ENCODE measurements at places on chromosomes 16 and 17.

GRCh38 chr17:427327-427726 is 74.7 kb upstream of the RPH3AL start:
- DNase-seq, result no peak

DNA sequence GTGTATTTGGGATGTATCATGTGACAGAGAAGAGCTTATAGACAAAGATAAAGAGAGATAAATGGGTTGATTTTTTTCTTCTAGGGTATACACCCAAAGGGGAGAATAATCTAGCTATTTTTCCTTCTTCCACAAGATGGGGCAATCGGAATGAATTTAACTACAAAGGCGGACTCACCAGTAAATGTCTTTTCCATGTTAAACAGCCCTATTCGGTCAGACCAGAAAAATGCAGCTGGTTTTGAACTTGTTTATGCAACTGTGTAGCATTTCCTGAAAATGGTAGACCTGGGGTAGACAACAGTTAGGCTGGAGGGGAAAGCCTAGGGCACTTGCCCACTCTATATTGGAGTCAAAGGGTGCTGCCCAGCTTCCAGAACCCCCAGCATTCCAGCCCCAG is 477.1 kb downstream of the TOX3 start:
- DNase-seq, result peak; percentile 12

DNA sequence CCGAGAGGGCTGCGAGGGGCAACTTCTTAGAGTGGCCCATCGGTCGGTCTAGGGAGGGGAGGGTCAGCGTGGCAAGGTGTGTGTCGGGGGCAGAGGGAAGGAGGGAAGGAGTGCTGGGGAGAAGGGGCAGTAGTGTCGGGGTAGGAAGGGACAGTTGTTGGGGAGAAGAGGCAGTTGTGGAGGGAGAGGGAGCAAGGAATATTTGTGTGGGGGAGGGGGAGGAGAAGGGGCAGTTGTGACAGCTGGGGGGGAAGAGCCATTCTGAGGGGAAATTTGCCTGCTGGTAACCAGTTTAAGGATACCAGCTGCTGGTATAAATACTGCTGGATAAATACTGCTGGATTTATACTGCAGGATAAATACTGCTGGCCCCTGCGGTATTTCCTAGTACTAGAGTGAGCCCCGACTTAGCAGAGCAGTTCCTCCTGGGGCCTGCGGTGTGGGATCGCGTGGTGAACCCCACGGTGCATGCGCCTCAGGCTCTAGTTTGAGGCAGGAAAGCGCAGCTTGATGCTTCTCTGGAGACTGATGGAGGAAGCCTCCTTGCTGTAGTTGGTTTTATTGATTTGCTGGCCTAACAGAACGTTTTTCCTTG is 309 bp downstream of the DNAH2 start:
- DNase-seq, result no peak

GRCh38 chr17:6775871-6776405 is at the start of gene FBXO39:
TSS of gene FBXO39 (plus strand) at chr17:6776215. CDS start at chr17:6779869, 3,654 bp downstream.
- DNase-seq, result no peak

- no peak for DNase-seq
These were observed 47.3 kb downstream of the SMPD3 start for GRCh38 chr16:68400924-68401460.

DNA sequence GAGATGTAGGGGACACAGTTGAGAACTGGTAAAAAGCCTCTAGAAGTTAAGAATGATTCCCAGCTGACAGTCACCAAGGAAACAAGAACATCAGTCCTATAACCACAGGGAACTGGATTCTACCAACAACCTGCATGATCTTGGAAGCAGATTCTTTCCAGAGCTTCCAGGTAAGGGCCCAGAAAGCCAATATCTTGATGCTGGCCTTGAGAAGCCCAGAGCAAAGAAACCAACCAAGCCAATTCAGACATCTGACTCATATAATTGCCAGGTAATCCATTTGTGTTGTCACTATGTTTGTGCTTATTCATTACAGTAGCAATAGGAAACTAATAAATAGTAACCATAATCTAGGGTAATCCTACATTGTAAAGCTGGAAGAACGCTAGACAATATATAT is 81.6 kb downstream of the CACNG1 start:
- no peak for DNase-seq

DNA sequence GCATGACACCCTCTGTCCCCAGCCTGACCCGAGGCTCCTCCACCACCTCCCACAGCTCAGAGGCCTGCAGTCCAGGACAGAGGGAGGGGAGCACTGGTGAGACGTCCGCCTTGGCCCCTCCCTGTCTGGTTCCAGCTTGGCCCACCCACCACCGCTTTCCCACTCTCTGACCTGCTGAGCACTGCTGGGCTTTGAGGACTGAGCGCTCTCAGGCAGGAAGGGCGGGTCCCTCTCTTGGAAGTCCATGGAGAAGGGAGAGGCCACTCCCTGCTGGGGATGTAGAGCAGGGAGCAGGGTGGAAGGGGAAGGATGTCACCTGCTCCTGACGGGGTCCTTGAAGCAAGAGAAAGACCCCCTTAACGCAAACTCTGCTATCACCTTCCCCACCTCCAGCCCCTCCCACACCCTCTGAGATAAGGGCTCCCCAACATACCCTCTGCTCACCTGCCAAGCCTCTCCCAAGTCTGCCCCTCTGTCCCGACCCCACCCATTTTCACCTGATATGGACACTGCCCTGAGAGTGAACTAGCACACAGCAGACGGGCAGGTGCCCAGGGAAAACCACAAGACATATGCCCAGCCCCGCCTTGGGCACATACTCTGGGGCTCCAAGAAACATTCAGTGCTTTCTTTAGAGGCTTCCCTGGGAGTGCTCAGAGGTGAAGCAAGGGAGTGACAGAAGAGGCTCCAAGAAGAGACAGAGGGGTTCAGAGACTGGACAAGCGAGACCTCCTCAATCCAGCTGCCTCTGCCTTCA is 1.4 kb downstream of the OSBPL7 start:
- no peak for DNase-seq

DNA sequence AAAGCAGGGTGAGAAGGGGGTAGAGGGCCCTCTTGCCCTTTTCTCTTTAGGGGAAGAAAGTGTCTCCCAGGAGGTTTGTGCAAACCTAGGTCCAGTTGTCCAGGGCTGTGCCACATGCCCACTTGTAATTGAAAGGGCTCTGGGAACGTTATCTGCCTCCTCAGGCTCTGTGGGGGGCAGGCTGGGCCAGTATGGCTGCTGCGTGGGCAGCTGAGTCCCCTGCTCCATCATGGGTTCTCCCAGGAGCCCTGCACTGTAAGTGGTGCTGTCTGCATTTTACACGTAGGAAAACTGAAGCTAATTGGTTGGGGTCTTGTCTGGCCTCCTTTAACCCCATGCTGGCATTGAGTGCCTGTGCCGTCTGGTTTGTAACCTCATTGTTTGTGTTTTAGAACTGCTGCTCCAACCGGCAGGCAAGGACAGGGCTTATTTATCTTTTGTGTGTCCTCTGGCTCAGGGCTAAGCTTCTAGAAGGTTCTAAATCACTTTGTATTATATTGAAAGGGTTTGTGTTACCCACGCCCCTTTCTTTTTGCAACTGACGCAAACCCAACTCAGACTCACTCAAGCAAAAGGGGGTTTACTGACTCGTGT is 117.7 kb upstream of the CIBAR2 start:
- DNase-seq, result no peak

DNA sequence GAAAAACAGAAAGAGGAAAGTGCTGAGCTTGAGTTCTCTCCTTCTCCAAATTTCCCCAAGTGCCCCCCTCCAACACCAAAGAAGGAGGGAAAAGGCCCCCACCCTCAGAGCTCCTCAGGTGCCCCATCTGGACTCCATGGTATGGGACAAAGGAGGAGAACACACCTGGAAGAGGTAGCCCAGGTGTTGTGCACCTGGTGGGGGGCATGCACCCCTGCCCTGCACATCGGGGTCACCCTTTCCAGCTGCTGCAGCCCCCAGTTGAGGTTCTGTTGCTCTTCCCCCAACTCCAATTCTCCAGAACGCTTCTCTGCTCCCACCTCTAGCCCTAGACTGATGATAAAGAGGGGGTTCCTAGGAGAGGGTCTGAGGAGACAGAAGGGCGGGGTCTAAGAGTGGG is 3.0 kb upstream of the COL1A1 start:
- DNase-seq, result no peak

- no peak for DNase-seq
These were observed 66.1 kb downstream of the BCAS3 start for GRCh38 chr17:60743799-60744198.

DNA sequence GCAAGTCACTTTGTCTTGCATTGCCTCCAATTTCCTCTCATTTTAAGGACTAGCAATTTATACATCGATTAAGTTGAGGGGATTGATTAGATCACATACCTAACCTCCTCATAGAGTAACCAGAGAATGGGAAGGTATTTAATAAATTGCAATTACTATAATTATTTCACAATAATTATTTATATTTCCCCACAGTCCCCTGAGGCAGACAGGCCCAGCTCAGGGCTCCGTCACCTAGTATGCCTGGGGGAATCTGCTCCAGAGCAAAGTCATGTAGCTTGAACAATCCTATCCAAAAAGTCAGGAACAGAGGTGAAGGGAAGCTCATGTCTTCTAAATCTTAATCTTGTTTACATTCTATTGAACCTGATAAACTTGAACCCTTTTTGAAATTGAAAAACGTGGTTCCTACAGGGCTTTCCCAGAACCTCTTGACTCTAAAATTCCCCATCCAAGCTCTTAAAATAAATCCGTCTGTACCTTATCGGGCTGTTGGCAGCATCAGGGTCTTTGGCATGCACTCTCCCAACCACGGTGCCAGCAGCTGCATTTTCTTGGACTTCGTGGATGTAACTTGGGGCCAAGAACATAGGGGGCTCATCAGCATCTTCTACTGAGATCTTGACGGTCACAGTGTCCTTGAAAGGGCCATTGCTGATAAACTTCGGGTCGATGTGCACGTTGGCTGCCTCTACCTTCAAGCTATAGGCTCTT is 140.1 kb downstream of the CDH11 start:
- no peak for DNase-seq

GRCh38 chr17:81923302-81924260 is 4.0 kb downstream of the MAFG start:
- DNase-seq, result no peak

DNA sequence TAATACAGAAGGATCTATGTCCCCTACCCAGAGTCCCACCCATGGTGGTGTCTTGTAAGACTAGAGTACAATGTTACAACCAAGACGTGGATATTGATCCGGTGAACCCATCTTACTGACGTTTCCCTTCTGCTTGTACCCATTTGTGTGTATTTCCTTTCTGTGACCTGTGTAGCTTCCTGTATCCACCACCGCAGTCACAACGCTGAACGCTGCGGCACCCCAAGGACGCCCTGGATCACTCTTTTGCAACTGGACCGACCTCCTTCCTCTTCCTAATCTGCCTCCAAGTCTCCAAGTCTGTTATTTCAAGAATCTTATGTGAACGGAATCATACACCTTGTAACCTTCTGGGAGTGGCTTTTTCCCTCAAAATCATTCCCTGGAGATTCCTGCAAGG is 33.5 kb upstream of the CBX4 start:
- no peak for DNase-seq

DNA sequence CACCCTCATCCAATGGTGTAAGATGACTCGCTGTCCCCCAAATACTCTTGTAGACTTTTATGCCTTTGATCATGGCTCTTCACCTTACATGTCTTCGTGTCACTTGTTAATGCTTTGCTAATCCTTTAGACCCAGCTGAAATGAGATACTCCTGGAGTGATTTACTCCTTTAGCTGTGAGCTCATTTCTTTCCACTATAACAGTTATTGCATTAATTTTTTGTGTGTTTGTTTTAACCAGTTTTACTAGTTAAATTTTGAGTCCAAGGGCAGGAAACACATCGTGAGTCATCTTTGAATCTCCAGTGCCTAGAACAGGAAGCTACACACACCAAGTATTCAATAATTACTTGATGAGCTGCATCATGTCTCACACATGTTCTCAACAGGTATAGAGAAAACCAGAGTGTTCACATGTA is 6.5 kb upstream of the CTCF start:
- peak; percentile 79 for DNase-seq

DNA sequence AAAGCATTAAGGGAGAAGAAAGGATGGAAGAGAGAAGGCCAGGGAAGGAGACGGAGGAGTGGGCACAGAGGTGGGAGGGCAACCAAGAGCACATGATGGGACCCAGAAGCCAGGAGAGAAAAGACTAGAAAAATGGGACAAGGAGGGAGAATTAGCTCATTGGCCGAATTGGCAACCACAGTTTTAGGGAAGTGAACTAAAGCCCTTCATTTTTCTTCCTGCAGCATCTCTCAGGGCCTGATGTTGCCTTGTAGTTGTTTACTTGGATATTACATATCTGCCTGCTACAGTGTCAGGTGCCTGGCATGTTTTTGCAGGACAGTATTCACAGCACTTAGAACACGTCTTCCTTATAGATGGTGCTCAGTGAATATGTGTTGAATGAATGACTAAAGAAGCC is 19.0 kb downstream of the EMP2 start:
- DNase-seq, result no peak

GRCh38 chr16:23521037-23521743 is 10.9 kb upstream of the GGA2 start:
- DNase-seq, result no peak

GRCh38 chr17:29346462-29346861 is 43.7 kb upstream of the TAOK1 start:
- no peak for DNase-seq

DNA sequence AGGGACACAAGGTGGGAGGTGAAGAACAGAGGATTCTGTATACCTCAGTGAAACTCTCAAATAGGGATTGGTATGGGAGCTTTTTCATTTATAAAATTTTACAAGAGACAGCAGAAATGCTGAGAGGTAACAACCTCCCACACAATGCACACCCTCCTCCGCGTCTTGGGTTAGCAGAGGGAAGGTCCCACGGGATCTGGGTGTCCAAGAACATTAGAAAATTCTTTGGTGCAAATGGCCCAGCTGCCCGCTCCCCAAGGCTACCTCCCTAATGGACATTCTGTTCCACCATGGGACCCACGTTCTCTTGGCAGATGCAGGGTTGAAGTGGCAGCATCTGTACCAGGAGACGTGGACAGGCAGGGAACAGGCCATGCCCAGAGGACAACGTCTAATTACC is 22.5 kb downstream of the GPR139 start:
- no peak for DNase-seq

DNA sequence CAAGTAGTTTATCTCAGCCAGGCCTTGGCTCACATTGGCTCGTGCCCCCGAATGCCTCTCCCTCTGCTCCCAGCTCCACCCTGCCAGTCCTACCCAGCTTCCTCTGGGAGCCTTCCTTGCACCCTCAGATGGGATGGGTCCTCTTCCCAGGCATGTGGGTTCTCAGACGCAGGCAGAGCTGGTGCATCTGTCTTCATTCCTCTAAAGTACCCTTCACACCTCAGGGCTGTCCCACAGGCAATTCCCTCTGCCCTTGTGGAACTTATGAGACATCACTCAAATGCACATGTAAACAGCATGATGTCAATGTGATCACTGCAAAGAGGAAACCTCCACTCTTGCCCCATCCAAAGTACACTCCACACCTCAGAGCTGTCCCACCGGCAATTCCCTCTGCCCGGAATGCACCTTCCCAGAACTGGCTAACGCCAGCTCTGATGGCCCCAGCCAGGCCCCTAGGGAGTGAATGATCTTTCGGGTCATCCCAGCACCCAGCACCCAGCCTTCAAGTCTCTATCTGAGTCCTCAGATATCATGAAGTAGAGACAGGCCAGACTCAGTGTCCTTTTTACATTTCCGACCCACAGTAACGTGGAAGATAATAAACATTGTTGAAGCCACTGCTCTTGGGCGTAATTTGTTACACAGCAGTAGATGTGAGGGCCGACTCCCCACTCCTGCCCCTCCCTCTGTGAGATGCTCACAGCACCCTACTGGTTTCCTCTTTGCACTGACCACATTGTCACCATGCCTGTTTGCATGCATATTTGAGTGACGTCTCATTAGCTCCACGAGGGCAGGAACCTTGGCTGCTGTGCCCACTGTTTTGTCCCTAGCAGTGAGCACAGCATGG is 85.4 kb downstream of the N4BP1 start:
- no peak for DNase-seq

All from Jurkat, Clone E6-1 (cell line).